ENCODE measurements at places on chromosomes 6 and 20.

DNA sequence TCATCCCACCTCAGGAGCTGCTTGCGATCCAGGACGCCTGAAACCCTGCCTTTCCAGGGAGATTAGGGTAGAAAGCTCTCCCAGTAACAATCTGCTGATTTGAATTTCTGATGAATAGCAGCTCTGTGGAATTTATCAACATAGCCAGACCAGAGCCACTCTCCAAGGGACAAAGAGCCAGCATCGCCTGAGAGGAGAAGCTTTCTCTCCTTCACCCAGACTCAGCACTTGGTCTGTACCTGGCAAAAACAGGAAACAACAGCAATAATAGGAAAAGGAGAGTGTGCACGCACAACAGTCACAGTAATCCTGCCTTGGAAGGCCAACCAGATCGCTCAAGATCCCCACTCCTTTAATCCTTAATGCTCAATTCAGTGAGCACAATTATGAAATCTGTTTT, 22.3 kb upstream of the ROS1 start:
- DNase-seq, result no peak

DNA sequence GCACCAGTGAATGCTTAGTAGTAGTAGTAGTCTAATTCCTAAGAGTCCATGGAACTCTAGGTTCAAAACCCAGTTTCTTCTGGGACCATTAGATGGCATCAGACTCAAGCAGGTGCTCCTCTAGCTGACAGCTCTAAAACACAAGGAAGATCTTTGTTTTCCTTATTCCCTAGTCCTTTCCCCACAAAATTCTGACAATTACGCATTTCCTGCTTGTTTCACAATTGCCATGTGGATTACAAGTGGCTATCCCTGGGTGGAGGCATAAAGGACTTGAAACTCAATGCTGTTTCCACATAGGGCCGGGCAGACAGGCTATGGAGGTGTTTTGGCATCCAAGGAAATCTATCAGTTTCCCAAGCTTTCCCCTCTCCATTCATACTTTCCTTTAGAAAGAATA, 9.2 kb upstream of the HLA-DOB start:
- no peak for DNase-seq

DNA sequence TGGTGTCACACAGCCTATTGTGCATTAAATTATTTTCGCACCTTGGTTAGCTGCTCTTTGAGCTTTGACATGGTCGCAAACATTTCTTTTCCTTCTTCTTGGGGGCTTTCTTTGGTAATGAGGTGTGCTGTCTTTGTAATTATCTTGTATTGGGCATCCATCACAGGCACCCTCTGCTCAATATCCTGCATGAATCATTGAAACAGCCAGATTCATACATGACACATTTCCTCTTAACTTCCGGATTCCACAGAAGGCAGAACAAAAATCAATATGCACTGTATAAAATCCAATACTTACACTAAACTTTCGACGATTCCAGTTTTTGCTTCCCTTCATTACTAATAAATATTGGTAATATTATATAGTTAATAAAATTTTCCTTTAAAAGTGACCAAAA, 175.6 kb downstream of the SYNE1 start:
- DNase-seq, result no peak

GRCh38 chr6:126907996-126908395, 210.5 kb upstream of the RSPO3 start:
- no peak for DNase-seq

DNA sequence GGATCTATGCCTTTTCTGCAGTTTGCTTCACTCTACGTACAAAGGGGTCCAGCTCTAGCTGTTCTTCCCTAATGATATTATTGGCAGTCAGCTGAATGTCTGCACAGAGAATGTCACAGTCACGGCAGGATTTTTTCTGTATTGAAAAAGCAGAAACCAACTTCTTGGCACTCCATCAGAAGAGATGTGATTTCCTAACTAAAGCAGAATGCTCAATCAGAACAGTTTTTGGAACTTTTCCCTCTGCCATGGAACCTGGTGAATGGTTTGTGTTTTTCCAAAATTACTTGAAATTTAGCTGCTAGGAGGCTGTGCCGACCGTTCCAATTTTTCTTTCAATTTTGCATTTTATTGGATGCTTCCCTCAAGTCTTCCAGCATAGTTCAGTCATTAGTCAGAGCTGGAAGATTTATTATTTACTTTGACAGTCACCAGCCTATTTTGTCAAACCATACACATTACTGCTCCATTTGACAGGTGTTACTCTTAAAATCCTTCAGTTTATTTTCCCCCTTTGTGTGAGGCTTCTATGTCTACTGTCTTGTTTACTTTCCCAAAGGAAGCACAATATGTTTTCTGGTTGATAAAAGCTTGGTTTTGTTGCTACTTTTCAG, 259.6 kb upstream of the EPHA7 start:
- no peak for DNase-seq

- DNase-seq, result no peak
Measured at GRCh38 chr6:167956983-167957492, 40.4 kb upstream of the KIF25 start.

DNA sequence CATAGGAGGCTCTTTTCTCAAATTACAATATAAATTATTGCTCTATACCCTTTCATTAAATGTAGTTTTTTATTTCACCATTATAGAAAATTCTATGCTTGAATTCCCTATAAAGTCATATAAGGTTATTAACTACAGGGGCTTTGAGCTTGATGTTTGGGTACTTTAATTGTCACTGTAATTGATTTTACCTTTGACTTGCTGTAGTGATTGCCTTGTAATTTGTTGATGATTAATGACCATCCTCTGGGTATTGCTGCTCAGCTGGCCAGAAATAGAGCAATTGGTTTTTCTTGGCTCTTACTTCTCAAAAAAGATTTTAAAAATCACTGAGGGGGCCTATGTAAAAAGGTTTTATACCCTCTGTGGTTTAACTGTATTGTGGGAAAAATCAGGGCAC, 1186.0 kb downstream of the KHDRBS2 start:
- DNase-seq, result no peak

- no peak for DNase-seq
Measured at GRCh38 chr6:166708460-166708859, 81.4 kb upstream of the RPS6KA2 start.

GRCh38 chr6:119277052-119277451, 72.5 kb downstream of the MAN1A1 start:
- no peak for DNase-seq

DNA sequence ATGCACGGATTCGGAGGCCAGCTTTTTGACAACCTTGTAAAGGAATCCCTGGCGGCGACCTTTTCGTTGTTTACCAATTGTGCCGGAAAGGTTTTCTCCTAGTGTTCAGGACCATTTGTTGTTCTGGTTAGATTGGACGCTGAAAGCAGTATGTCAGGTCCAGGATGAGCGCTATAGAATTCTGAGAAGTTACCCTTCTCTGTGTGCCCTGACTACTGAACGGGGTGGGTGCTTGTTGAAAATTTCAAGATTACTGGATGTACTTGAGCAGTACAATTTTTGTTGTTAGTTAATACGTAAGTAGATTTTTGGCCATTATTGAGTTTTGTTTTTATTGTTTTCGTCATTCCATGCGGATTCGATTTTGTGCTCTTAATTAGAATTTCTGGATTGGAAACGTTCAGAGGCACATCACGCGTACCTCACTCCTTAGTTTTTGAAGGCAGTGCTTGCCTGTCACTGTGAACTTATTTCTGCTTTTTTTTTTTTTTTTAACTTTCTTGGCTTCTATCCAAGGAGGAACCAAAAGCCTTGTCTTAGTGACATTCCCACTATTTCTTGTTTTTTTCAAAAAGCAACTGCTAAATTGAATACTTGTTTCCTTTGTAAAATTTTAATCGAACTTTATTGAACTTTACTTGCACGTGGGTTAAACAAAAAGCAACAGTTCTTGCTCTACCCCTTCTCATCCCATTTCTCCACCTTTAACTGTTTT, 898 bp downstream of the XRN2 start:
- no peak for DNase-seq

- no peak for DNase-seq
Measured at GRCh38 chr6:114301596-114302219, 41.1 kb downstream of the HS3ST5 start.

DNA sequence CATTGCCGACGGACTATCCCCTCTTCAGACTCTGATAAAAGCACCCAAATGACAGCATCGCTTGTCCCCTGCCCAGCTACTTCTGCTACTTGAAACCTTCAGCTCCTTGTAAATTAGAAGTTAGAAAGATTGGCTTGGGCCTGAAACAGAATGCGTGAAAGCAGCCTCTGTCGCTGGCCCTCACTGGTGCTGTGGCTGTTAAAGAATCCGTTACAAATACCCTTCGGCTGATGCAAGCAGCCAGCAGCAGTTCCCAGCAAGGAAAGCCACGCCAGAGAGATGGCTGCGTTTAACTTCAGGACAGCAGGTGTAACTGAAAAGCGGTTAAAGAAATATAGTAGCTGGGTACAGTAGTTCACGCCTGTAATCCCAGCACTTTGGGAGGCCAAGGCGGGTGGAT, 2.4 kb upstream of the PRR18 start:
- DNase-seq, result no peak

- DNase-seq, result no peak
Measured at GRCh38 chr6:167748046-167748445, 78.7 kb upstream of the AFDN start.

DNA sequence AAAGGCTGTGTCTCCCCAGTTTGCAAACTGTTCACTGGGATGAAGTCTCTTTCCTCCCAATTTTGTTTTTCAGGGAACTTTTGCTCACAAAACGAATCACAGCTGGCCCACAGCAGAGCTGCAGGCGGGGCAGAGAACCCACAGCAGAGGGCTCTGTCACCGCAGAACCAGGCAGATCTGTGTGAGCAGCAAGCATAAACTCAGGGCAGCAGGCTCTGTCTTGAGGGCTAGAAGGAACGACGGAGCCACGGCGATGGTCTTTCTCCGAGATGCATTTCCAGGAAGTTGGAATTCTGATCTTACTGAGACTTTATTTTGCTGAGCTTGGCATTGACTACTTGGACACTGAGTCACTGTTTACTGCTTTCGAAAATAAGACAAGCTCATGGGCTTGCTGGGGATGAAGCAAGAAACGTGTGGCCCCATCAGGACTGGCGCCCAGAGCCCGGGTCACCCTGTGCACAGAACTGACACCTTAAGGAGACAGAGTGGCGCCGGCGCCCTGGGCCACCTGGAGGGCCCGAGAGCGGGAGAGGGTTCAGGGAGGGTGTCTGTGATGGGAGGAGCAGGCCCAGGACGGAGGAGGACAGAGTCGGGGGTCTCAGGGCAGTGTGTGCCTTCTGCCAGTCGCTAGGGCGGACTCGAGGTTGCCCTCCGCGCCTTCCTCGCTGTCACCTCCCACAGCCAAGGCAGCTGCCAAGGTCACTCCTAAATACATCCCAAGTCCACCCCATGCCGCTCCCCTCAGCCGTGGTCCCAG, 106.3 kb upstream of the NXT1 start:
- no peak for DNase-seq

- DNase-seq, result no peak
Measured at GRCh38 chr6:1297746-1298145, 14.2 kb upstream of the FOXQ1 start.

- DNase-seq, result no peak
Measured at GRCh38 chr6:127083231-127083962, 35.1 kb upstream of the RSPO3 start.

DNA sequence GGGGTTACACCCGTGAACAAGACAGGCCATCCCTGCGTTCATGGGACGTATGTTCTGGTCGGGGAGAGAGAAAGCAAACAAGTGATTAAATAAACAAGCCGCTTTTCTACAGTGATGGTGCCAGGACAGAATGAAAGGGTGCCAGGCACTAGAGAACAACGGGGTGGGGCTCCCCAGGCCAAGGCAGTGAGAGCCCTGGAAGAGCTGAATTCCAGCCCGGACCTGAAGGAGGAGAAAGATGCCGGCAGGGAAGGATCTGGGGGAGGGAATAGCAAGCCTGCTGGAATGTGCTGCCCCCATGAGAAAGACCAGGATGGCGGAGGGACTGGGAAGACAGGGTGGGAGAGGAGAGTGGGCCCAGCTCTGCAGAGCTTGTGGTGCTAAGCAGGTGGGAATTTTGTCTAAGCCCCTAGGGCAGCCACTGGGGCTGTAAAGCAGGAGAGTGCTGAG, 7.5 kb downstream of the SNAI1 start:
- DNase-seq, result no peak

GRCh38 chr6:53929041-53929820, 134.4 kb downstream of the LRRC1 start:
- no peak for DNase-seq

DNA sequence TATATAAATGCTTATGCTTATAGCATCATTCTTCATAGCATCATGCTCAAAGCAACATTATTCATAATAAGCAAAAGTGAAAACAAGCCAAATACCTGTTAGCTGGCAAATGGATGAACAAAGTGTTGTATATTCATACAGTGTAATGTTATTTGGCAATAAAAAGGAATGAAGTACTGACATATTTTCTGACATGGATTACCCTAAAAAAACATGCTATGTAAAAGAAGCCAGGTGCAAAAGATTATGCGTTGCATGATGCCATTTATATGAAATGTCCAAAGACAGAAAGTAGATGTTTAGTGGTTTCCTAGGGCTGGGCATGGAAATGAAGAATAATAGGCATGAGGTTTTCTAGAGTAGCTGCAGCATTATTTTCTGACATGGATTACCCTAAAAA, 77.1 kb downstream of the GFRA4 start:
- DNase-seq, result no peak

DNA sequence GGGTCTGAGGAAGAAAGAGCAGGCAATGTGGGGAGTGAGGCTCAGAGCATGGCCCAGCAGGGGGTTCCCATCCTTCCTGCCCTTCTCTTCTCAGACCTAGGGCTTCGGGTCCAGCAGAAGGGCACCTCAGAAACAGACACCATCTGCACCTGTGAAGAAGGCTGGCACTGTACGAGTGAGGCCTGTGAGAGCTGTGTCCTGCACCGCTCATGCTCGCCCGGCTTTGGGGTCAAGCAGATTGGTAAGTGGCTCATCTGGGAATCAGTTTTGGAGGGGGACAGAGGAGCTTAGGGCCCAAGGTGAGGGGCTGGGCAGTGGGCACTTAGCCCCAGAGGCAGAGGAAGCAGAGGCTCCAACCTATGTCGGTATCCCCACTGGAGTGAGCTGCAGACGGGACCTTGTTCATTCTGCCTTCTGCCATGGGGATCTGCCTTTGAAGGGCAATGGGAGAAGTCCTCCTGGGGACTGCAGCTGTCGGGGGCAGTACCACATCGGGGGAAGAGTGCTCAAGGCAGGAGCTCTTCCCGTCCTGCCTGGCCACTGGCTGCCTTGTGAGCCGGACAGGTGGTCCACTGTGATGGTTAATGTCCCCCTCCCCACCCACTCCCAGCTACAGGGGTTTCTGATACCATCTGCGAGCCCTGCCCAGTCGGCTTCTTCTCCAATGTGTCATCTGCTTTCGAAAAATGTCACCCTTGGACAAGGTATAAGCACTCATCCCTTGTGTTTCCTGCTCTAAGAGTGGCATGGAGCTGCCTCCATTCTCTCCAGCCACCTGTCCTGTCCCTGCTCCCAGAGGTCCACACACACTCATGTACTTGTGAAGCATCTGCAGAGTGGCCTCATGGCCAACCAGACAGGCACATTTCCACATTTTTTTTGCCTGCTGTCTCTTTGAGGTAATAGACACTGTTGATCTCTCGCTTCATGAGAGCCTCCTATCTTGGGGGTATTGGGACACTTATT, 4.7 kb downstream of the CD40 start:
- DNase-seq, result no peak

GRCh38 chr6:5398530-5398929, 137.2 kb downstream of the FARS2 start:
- DNase-seq, result no peak

Data from neural crest cell (in vitro differentiated cells).